Stimulated activated CD8-positive, alpha-beta memory T cell treated with anti-CD3 and anti-CD28 coated beads, Interleukin-4, amount 100 ng/mL, for 4 hours (primary cell): ENCODE measurements at places on chromosomes 3 and 15.
A peak's percentile ranks its signal among the peaks of the same experiment; 100 is the strongest.

DNA sequence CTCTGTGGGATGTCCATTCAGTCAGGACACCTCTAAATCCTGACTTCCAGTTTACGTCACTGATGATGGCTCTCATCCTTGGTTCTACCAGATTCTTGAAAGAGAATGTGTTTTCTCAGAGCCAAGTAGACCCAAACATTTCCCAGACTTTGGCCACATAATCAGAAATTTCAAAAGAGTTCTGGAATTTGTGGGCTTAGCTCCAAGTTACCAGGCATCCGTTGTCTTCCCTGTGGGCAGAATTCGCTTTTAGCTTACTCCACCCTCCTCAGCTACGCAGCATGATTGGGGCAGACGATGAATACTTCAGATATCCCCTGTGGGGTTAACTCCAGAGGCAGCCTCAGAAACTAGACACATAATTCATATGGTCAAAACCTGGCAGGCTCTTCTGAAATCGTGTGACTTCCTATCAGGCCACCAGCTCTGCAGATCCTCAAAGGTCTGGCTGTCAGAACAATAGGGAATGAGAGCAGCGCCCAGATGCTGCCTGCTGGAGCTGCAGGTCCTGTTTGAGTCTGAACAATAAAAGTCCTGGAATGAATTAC, 30.6 kb downstream of the CRTC3 start:
- DNase-seq = no peak

GRCh38 chr15:56982987-56983386, 64.5 kb downstream of the TCF12 start:
- DNase-seq = no peak

DNA sequence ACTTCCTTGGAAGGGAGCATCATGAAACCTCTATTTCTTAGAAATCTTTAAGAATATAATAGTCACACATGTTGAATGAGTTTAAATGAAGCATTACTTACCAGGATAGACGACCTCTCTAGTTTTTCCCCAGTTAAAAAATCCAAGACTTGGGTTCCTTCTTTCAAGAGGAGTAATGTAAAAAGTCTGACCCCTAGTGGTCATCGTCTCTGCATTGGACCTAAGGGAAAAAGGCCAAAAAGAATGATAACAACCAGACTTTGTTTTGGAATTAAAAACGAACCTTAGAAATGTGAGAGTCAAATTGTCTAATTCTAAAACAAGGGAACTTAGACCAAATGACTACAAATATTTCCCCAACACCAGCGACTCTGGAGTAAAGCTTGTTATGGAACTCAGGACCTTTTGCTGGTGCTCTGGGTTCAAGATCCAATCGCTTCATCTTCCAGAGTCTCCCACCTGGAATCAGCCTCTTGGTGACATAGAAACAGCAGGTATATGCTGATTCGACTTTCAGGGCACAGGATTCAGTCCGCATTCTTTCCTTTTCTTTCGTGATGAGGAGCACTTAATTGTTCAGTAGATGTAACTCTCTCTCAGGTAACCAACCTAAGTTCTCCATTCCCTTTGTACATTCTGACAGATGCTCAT, 214.8 kb upstream of the TPRG1 start:
- DNase-seq = no peak

GRCh38 chr15:40489274-40490175, 18.7 kb downstream of the CHST14 start:
- no peak for DNase-seq

- DNase-seq = no peak
These were observed 34.8 kb upstream of the ARHGEF3 start for GRCh38 chr3:56836276-56837163.

- peak; percentile 11 for DNase-seq
These were observed 102.2 kb downstream of the DGKG start for GRCh38 chr3:186259612-186260383.

DNA sequence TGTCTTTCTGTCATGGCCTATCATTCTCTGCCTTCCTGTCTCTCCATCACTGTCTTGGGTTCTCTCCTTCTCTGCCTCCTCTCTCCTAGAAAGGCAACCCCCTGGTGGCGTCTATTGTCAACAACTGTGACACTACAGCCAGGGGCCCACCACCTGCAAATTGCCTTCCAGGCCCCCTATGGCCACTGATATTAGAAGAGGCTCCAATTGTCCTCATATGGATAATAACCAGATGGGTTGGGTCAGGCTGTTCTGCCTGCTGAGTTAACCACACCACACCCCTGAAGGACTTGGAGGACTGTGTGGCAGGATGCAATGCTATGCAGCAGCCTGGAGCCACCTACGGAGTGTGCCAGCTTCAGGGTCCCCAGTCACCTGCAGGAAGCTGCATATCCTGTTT, 665.0 kb downstream of the NTRK3 start:
- no peak for DNase-seq

DNA sequence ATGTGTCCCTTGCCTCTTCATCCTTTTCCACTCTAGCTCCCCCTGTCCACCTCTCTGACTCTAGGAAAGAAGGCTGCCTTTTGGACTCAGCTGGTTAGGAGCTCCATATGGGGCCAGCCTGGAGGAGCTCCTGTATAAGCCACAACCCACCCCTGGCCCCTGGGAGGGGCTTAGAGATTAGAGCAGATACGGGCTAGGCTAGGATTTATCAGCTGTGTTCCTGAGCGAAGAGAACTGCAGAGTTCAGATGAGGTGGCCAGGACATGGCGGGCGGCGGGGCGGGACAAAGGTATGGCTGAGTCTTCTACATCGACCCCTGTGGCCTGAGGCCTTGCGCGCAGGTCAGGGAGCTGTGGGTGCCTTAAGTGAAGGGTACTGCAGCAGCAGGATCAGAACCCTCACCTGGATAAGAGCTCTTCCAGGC, 7.9 kb downstream of the NBEAL2 start:
- no peak for DNase-seq

- DNase-seq = no peak
These were observed 1.0 kb upstream of the NR2E3 start for GRCh38 chr15:71809346-71809745.

DNA sequence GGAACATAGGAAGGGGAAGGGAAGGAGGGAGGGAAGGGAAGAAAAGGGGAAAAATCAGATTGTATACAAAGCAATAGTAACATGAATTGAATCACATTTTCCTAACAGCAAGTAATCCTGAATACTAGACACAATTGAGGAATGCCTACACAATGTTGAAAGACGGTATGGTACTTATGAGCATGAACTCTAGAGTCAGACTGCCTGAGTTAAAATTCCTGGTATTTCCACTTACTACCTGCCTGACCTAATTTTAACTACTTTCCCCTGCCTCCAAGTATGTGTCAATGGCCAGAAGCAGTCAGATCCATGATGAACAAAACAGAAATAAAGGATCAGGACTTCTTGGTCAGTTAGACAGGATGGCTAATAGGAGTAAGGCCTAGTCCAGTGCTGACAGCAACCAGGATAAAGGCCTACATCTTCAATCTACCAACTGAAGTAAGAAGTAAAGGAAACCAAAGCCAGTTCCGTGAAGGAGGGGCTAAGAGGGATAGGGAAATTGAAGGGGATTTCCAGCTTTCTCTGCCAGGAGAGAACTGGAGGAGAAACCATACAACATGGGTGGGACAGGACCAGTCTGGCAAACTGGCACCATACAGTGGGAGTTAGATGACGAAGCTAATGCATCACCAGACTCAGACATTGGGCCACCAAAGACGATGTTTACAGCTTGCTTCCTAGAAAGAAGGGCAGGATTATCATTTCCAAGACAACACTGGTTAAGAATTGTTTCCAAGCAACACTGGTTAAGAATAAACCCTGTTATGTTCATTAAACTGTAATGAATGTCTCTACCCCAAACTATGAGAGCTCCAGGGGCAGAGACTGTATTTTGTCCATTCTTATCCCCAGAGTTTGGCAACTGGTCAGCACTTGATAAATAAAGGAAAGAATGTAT, 151.6 kb upstream of the UBE2E2 start:
- no peak for DNase-seq

DNA sequence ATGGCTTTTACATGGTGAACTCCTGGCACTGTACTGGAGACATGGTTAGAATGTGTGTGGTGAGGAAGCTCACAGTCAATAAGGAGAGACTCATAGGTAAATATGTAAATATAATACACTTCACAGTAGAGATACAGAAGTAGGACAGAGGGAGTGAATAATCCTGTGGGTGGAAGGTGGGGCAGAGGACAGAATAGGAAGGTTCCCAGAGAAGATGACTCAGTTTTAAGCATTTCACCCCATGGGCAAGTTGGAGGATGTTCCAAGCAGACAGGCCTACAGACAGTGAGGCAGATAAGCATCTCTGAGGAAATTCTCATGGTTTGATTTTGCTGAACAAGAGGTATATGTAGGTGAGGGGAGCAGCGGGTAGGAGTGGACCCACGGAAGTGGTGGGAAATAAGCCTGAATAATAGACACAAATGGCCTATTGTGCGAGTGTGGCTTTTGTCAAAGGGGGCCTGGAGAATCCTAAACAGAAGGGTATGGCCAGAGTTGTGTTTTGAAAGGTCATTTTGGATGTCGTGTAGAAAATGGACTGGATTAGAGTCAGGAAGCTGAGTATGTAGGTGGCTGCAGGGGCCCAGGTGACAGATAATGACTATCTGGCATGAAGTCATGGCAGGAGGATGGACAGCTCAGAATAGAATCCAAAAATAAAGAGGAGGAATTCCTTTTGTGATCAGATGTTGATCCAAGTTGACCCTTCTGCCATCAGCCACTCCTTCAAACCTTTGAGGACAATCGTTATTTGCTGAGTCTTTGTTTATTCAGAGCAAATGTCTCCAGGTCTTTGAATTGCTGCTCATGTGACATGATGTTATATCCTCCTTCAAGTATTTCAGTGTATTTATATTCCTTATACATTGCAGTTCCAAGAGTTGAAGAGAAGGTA, 97.3 kb upstream of the THRB start:
- DNase-seq = no peak

DNA sequence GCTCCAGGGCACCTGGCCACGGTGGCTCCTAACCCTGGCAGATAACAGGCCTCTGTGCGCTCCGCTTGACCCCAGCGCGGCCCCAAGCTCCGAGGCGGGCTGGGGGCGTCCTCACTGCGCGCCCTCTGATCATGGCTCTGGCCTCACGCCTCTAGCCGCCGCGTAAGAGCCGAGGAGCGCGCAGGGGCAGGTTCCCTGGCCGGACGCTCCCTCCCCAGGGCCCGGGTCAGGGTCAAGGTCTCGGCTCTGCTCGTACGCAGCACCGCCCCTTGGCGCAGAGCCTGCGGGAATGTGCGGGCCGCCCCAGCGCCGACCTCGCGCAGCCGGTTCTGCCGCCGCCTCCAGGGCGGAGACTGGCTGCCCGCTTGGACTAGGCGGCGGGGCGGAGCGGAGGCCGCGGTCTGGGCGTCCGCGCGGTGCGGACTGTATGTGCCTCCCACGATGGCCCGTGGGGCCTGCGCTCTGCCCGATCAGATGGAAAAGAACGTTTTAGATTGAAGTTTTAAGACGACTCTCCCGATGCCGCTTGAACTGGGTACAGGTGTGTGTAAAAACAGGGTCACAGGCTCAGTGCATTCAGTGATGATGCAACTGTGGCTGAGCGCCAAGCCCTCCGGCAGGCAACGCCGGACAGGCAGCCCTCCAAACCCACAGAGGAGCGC, 40.8 kb downstream of the CHST14 start:
- no peak for DNase-seq

GRCh38 chr15:92669432-92669831, 13.9 kb upstream of the FAM174B start:
- DNase-seq = no peak

GRCh38 chr3:144241404-144241803, 269.8 kb downstream of the DIPK2A start:
- no peak for DNase-seq

DNA sequence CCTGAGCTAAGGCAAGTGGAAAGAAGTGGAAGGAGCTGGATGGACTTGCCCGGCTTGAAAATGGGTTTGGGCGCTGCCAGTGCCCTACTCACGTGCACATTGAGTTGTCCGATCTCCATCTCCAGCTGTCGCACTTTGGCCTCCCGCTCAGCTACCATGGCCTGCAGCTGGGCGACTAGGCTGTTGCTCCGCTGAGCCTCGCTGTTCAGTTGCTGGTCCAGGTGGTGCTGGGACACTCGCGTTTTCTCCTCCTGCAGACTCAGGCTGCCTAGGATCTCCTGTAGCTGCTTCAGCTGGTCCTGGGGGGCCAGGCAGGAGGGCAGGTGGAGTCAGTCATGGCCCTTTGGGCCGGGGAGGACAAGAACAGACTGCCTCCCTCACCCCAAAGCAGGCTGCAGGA, 33.0 kb upstream of the HHATL start:
- DNase-seq = no peak
